Smooth muscle cell of the pulmonary artery (primary cell): ENCODE measurements at places on chromosomes 2 and 18. TPM values are rescaled to one million over a fixed set of nuclear protein-coding genes. Genes with fewer than 3 reads are reported as not detected.

The SPATA3 gene
- not detected in 2 replicates for total RNA-seq

The TACR1 gene
- total RNA-seq: 0.26 and 0.73 TPM in 2 replicates

The FSIP2 gene
- 0.03 and 0.13 TPM in 2 replicates for total RNA-seq

The CHRNA1 gene
- total RNA-seq: 0.10 and 0.33 TPM in 2 replicates

The CNTNAP5 gene
- total RNA-seq: not detected in 2 replicates

The NR4A2 gene
- 0.40 and 8.5 TPM in 2 replicates for total RNA-seq

The FOXI3 gene
- not detected in 2 replicates for total RNA-seq

The FBXO15 gene
- total RNA-seq: 0.65 and 0.73 TPM in 2 replicates

The SETBP1 gene
- 3.3 and 5.5 TPM in 2 replicates for total RNA-seq

The VWA3B gene
- total RNA-seq: not detected in 2 replicates

The MOGAT1 gene
- total RNA-seq: not detected in 2 replicates

The TPO gene
- total RNA-seq: not detected in 2 replicates

The AMER3 gene
- total RNA-seq: not detected in 2 replicates
